Aorta (tissue), 5 donors: ENCODE measurements at places on chromosomes 12 and 14.

DNA sequence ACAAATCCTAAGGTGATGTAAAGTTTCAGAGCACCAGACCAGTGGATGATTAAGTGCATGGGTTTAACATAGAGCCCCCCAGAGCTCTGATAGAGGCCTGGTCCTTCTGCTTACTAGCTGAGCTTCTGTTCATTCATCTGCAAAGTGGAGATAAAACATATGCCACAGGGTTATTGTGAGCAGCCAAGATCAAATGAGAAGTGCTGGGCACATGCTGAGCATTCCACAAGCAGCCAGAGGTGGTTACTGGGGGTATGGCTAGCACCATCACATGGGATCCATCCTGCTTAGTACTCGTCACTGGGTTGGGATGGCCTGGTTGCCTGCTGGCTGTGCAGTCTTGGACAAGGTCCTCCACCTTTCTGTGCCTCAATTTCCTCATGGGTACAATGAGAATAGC, 18.0 kb upstream of the SMUG1 start:
- DNase-seq: no peak

DNA sequence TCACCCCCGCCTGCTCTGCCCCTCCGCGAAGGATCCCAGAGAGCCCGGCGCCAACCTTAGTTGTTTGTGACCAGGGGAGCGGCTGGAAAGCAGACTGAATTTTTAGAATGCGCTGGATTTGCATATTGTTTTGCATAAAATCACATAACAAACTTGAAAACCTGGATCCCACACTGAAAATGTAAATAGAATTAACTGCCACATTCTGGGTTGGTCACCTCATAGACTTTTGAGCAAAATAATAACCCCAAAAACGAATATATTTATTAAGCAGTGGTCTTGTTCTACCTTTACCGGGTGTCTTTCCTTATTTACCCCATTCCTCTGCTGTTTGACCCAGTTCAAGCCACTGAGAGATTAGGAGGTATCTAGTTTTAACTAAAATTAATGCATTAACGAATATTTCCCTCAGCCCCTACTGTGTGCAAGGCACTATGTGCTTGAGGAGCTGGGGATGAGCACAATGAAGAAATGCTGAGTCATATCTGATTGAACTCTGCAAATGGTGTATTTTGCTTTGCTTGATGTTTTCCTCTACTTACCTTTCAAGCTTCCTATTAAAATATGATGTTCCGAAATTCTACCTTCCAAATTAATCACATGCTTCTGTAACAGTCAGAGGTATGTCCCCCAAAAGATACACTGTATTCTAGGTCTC, 438 bp upstream of the EGLN3 start:
- no peak for DNase-seq

- DNase-seq: no peak
Measured at GRCh38 chr14:66268802-66269334, 217.3 kb upstream of the CCDC196 start.

DNA sequence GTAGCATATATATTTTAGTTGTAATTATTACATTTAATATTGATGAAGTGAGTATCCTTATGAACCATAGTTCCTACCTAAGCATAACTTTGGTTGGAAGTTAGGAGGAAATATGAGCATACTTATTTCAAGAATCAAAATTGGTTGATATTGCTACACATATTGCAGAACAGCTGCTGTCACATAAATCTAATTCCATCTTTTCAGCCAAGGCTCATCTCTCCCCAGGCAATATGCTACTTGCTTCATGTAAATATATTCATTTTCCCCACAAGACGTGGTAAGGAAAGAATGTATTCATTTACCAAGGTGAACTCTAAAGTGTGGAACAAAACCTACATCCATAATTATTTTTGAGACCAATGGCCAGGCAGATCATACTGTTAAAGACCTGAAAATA, 62.5 kb upstream of the HIF1A start:
- no peak for DNase-seq

GRCh38 chr12:126069549-126070165, 1004.4 kb downstream of the AACS start:
- DNase-seq: no peak

- DNase-seq: no peak
Measured at GRCh38 chr14:54474232-54474793, 14.5 kb downstream of the GMFB start.

GRCh38 chr12:109951751-109952150, 44.4 kb downstream of the GIT2 start:
- DNase-seq: no peak

DNA sequence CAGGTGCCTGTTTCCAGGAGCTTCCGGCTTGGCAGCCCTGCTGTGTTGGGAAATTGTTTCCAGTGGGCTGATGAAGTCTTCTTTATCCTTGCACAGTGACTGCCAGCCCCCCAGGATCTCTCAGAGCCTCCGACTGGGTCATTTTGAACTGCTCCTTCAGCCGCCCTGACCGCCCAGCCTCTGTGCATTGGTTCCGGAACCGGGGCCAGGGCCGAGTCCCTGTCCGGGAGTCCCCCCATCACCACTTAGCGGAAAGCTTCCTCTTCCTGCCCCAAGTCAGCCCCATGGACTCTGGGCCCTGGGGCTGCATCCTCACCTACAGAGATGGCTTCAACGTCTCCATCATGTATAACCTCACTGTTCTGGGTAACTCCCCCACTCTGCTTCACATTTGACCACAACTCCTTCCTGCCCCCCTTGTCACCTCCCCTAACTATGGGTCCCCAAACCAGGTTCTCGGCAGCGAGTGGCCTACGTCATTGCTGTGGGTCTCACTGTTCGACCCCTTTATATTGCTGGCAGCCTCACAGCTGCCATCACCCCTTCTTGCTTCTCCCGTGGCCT, 2.3 kb downstream of the LAG3 start:
- DNase-seq: no peak

DNA sequence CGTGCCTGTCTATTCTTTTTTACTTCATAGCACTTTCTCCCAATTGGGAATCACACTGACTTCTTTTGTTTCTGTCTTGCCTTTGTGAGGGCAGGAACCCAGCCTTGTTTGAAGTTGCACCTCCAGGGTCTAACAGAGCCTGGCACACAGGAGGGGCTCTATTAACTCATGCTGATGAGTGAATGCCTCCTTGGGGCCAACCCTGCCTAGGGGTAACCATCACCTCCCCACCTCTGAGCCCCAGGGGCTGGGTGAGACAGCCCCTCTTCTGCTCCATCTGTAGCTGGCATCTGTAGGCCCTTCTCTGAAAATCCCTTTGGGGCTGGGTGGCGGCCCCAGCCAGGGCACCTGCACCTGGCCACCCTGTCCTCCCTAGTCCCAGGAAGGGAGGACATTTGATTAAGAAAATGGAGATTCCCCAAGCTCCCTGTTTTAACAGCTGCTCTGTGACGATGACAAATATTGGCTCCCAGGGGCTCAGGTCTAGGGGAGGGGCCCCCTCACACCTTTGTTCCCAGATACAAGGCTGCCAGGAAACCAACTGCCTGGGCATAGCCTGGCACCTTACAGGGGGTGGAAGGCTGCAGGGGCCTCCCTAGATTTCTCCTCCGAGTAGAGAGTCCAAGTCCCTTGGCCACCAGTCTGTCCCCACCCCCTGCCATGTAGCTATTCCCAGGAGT, 11.8 kb downstream of the TAMALIN start:
- DNase-seq: no peak

DNA sequence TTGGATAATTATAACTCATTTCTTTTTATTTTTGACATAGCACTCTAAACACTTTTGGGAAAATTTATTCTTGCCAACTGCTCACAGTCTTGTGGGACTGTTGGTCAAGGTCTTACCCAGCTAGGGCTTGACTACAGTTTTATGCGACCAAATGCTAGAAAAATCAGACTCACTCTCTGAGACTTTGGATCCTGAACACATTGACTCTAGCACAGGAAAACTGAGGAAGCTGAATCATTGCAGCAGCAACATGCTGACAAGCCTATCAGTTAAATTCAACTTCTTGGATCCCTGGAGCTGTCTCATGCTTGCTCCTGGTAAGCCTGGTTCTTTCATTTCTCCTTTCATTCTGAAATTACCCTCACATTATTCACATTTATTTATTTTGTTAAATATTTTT, 120.7 kb upstream of the TMTC2 start:
- DNase-seq: no peak

DNA sequence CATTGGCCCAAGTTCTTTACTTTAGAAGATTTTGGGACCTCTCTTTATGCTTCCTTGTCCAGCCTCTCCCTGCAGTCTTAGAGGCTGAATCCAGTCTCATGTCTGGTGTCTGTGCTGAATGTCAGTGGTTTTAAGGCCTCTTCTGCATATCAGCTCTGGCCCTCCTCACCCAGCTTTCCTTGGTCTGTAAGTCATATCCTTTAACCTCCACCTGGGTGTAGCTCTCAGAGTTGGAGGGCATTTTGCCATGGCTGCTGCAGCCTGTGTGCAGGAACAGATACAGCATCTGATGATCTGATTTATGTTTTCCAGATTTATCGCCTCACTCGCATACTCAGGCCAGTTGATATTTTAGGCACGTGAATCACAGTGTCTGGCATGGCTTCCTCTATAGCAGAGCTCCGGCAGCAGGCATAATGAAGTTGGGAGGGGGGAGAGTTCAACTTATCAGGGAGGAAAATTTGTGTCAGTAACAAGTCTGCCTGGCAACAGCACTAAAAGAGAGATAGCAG, 335.0 kb downstream of the PCNX1 start:
- DNase-seq: no peak

DNA sequence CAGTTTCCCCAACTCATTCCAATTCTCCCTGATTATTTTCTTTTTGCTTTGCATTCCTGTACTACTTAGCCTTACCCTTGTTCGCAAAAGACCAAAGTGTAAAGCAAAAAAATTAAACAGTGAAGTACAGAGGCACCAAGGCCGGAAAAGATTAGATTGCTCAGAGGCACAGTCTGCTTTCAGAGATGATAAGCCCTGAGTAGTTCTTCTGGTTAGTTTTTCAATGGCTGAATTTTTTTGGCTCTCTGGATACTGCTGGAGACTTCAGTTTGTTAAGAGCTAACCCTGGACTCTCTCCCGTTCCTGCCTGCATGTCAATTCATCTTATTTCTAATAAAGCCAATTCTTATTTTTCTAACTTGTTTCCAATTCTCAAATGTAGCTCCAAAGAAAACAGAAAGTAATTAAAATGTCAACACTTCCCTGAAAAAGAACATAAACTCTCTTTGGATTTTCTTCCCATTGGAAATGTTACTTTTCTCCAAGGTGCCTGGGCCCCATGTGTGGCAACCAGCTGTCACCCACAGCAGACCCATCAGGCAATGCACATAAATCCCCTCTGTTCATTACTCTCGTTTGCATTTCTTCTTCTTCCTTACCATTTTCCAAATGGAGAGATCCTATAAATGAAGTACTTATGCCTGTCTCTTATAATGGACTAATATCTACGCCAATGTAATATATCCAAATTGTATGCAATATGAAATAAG, 142.8 kb downstream of the BTG1 start:
- no peak for DNase-seq

DNA sequence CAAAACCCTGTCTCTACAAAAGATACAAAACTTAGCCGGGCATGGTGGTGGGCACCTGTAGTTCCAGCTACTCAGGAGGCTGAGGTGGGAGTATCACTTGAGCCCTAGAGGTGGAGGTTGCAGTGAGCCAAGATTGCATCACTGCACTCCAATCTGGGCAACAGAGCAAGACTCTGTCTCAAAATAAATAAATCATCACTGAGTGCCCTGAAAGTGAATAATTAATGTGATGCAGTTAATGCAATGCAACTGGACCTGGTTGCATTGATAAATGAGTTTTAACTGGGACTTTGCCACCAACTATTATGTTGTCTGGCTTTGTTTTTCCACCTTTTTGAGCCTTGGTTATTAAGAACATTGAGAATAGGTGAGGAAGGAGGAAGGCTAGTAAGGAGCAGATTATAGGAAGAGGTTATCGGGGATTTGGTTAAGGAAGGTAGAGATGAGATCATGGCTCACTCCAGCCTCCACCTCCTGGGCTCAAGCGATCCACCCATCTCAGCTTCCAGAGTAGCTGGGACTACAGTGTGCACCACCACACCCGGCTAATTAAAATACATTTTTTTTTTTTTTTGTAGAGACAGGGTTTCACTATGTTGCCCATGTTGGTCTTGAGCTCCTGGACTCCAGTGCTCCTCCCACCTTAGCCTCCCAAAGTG, 8.0 kb downstream of the BORCS5 start:
- no peak for DNase-seq

DNA sequence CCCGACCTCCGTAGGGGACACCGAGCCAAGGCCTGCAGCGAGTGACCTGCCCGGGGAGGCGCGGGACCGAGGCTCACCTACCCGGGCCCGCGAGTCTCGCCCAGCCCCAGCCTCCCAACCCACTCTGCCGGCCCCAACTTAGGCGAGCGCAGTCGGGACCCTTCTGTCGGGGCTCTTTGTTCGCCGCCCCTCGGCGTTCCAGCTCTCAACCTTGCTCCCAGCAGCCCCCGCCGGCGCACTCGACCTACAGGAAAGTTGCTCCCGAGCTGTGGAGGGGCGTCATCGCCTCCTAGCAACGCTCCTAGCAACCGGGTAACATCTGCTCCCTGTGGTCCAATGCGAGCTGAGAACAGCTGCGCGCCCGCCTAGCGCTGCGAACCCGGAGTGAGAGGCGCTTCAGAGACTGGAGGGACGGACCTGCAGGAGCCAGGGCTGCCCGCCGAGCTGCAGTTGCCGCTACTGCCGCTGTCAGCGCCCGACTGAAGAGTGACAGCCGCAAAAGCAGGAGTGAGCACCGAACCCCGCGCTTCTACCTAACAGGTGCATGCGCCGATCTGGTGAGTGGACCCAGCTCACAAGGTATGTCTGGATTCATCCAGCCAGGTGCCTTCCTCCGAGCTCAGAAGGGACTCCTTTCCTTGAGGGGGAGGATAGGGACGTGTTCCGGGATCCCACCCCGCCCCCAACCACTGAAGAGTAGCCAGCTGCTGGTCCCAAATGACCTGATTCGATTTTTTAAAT, 355.0 kb downstream of the SNAPC1 start:
- peak; percentile 78 for DNase-seq

DNA sequence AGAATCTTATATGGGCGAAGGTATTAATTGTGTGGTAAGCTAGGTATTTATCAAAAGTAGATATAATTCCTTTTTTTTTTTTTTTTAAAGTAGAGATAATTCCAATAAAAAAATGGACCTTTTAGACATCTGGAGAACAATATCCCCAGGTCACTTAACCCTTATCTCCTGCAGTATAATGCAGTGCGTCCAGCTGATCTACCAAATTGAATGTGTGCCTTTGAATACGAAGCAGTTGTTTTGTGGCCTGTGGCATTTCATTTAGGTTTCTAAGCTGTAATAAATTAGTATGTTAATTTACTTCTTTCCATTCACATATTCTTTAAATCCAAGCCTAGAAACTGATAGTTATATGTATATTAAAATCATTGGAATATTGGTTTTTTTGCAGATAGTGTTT, 3.1 kb downstream of the FUT8 start:
- no peak for DNase-seq

DNA sequence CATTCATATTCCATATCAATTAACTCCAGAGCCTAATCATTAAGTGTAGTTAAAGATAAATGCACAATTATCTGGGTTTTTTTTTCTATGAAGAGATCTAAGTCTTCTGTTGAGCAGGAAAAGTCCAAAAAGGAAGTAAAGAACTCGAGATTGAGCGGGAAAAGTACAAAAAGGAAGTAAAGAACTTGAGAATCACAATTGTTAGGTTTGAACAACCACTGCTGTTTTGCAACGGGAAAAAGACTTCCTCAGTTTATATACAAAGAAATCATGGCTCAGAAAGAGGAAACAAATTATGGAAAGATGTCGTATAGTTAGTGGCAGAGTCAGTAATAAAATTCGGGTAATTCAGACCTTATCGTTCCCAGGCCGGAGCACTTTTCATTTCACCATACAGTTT, 63.3 kb downstream of the PPP1R12A start:
- no peak for DNase-seq
